Activated naive CD8-positive, alpha-beta T cell treated with anti-CD3 and anti-CD28 coated beads, Interleukin-2, amount 10 ng/mL, durations not matched to agents 7 days and 5 days (primary cell): ENCODE measurements at places on chromosomes 16 and 17. TPM values are rescaled to one million over a fixed set of nuclear protein-coding genes. Genes with fewer than 3 reads are reported as not detected.

GRCh38 chr16:1036726-1037393 is 35.7 kb upstream of the SSTR5 start:
- no peak for DNase-seq

DNA sequence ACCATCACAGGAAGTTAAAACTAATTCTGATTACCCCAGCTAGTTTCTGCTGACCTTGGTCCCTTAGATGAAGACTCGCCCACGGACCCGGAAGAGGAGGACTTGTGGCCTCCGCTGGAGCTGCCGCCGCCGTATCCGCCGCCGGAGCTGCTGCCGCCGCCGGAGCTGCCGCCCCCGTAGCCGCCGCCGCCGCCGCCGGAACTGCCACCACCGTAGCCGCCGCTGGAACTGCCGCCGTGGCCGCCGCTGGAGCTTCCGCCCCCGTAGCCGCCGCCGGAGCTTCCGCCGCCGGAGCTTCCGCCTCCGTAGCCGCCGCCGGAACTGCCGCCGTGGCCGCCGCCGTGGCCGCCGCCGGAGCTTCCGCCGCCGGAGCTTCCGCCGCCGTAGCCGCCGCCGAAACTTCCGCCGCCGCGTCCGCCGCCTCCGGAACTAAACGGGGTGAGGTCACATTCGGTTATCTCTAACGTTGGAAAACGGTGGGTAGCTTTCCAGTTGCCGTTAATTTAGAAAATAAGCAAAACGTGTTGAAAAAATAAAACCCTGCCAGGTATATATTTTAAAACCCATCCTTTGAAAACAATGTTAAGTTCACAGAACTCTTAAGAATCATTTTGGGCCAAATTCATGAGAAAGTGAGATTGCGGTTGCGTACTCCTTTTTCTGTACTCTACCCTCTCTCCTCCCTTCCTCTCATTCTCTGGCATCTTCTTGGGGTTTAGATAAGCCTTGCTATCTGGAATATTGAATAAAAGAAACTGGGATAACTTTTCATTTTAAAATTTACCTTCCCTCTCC is 3.5 kb downstream of the KRT10 start:
- peak; percentile 87 for DNase-seq

- DNase-seq = no peak
Observed at GRCh38 chr16:20995711-20996110, 95.1 kb downstream of the LYRM1 start.

The MEIOB gene
- not detected for total RNA-seq

The HYDIN gene
- total RNA-seq = not detected

- DNase-seq = no peak
Observed at GRCh38 chr17:28039251-28039650, 3.2 kb upstream of the NLK start.

GRCh38 chr17:40598619-40599467 is 33.6 kb upstream of the CCR7 start:
- DNase-seq = no peak

The ZNF423 gene
- total RNA-seq = not detected

- DNase-seq = no peak
Observed at GRCh38 chr17:81821603-81822311, 11.3 kb downstream of the MCRIP1 start.

GRCh38 chr16:9476744-9477143 is 385.3 kb downstream of the HAPSTR1 start:
- DNase-seq = no peak

The KRTAP4-6 gene
- total RNA-seq = not detected

- peak; percentile 66 for DNase-seq
Observed at GRCh38 chr17:40516581-40517285, 15.3 kb upstream of the TNS4 start.

DNA sequence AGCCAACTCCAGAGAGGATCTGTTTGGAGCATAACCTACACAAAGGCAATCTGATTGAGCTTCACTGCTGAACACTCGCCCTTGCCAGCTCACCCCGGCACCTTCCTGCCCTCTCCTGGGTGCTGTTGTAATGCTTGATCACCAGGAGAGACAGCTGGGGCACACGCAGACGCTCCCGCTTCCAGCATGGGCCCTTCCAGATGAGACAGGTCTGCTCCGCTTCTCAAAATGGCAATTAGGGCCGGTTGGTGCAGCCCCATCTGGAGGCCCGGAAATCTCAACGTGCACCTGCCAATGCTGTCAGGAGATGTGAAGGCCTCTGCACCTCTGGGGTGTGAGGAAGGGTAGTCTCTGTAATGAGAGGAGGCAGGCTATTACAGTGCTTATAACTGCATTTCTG is 206.1 kb downstream of the ABCC12 start:
- no peak for DNase-seq

The CFAP52 gene
- total RNA-seq = not detected

The NLRC5 gene
- 414 TPM for total RNA-seq

- DNase-seq = no peak
Observed at GRCh38 chr17:49239963-49240362, 9.4 kb upstream of the PHOSPHO1 start.

DNA sequence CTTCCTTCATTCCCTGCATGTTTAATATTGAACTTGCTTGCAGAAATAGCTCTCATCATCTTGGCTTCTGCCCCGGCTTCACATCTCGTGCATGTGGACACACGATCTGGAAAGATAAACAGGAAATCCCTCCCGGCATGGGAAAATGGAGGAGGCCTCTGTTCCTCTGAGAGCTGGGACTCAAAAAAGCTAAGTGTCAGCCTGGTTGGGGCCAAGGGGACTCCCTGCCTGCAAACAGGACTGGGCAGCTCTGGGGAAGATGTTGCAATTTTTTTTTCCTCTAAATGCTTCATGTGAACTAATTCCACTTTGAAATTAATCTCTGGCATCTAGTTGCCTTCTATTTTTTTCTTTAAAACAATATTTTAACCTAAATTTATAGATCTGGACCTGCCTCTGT is 24.8 kb downstream of the ITPRIPL2 start:
- DNase-seq = no peak

DNA sequence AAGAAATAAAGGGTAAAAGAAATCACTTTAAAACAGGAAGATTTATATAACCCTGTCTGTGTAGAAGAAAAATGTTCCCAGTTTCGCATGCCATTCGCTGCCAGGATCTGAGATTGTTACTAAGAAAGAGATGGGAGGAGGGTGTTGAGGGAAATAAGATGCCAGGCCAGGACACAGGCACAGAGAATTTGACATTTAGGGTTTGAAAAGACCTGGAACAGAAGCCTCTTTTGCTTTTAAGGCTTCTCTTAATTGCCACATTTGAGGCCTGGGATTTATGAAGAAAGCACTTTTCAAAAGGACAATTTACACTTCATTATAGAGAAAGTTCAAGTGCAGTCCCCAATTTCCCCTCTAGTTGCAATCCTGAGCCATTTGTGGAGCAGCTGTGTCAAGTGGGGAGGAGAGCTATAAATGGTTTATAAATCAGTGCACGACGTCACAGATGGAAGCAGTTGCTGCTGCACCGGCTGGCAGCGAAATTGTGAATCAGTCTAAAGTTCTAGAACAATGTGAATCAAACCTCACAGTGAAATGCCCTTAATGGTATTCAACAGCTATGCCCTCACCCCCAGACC is 26.5 kb upstream of the C16orf87 start:
- DNase-seq = no peak

The MAPT gene
- 0.69 TPM for total RNA-seq

DNA sequence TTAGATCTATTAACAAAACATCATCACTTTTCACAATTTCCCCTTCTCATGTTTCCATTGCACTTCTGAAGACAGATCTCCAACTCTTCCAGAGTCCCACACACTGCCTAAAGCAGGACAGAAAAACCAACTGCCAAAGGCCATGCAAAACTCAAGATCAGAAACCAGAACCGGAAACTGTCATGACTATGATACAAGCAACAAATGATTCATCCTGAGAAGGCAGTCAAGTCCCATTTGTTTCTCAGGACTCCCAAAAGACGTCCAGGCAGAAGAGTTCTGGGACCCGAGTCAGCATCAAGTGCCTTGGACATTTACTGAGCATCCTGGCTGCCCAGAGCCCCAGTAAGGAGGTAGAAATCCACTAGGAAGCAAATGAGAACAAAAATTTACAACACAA is 38.8 kb downstream of the ERN1 start:
- no peak for DNase-seq

GRCh38 chr17:2067608-2068024 is 12.7 kb downstream of the HIC1 start:
- no peak for DNase-seq

The NTN3 gene
- total RNA-seq = not detected

The PIRT gene
- not detected for total RNA-seq

GRCh38 chr17:67474081-67474661 is 97.1 kb downstream of the PITPNC1 start:
- DNase-seq = no peak

DNA sequence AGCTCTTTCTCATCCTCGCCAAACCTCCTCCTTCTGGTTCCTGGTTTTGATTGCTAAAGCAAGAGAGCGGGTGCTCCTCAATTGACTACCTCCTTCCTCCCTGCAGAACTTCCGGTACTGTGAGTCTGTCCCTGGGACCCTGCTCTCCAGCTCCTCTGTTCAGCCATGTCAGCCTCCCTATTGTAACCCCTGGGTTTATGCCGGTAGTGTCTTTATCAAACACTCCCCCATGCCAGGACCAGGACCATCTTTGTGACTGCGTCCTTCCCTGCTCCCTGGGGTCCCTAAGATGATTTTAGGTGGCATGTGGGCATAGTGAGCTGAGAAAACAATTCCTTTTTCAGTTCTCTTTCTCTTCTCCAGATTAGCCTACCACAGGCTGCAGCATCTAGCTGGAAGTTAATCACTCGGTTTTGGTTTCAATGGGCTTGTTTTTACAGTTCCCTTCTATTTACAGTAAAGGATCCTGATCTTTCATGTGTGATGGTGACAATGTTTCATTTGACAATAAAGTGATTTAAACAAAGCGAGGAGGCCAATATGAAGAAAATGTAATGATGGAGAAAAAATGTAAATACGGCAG is 27.7 kb upstream of the IL21R start:
- peak; percentile 33 for DNase-seq

DNA sequence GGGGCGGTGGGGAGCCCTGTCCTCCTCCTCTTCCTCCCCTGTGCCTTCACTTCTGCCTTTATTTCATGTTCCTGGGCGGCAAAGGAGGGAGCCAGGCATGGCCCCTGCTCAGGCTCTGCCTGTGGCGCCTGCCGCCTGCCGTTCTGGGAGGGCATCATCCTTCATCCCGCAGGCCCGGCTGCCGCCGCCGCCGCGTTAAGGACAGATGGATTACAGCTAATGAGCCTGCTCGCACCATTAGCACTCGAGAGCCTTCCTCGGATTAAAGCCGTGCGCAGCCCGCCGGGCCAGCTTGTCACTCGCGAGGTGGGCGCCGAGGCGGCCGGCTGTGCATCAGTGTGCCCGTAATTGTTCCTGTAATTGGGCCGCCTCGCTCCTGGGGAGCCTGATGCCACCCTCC is 127.7 kb upstream of the GSE1 start:
- DNase-seq = no peak

The KRT33B gene
- not detected for total RNA-seq

- no peak for DNase-seq
Observed at GRCh38 chr17:61309362-61310256, 90.0 kb upstream of the TBX2 start.

The OR1A1 gene
- total RNA-seq = not detected

The C16orf54 gene
- 88.0 TPM for total RNA-seq
